ENCODE measurements at places on chromosomes 7 and 10.

GRCh38 chr10:35027567-35027966 is 62.6 kb downstream of the CUL2 start:
- peak; percentile 44 for DNase-seq

GRCh38 chr10:97095701-97096260 is 90.0 kb downstream of the SLIT1 start:
- no peak for DNase-seq

GRCh38 chr7:71784180-71784579 is 628.0 kb downstream of the CALN1 start:
- DNase-seq, result no peak

DNA sequence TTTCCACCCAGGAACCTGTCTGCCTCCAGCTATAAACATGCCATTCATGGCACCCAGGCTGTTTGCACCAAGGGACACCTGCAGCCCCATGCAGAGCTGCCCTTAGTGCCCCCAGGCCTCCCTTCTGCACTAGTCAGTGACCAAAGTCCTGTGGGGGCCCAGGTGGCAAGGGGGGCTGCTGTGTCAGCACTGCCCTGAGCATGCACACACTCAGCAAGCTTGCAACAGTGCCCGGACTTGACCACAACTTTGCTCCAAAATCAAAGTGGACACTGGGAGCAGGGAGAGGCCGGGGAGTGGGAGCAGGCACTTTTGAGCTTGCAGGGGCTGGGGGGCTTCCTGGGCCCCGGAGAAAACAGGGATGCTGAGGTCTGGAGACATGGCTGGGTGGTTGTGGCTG is 192.9 kb upstream of the MBL2 start:
- no peak for DNase-seq

DNA sequence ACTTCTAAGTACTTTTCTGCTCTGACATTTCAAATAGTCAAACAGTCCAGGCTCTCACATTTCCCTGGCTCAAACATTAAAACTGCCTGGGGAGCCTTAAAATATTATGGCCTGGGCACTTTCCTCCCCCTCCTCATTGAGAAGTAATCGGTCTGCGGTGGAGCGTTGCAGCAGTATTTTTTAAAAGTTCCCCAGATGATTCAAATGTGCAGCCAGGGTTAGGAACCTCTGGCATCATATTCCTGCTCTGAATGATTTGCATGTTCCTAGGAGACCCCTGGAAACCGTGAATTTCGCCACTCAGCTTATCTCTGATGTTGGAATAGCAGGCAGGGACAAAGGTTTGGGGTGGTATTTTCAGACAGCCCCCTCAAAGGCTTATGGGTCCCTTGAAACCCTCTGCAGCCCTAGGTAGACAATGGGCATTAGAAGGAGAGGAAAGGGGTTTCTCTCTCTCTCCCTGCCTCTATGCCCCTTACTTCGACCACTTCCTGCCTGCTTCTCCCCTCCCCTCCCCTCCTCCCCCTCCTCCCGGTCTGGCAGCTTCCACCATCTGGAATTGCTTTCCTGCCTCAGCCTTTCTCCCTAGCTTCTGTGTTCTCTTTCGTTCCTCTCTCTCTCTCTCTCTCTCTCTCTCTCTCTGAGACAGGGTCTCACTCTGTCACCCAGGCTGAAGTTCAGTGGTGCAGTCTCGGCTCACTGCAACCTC is 622.2 kb downstream of the GALNT17 start:
- no peak for DNase-seq

GRCh38 chr7:157297185-157297584 is 39.6 kb upstream of the DNAJB6 start:
- no peak for DNase-seq

- no peak for DNase-seq
Observed at GRCh38 chr7:44290252-44290620, 35.2 kb downstream of the CAMK2B start.
